ENCODE measurements at places on chromosomes 12 and 14.
A peak's percentile ranks its signal among the peaks of the same experiment; 100 is the strongest.

DNA sequence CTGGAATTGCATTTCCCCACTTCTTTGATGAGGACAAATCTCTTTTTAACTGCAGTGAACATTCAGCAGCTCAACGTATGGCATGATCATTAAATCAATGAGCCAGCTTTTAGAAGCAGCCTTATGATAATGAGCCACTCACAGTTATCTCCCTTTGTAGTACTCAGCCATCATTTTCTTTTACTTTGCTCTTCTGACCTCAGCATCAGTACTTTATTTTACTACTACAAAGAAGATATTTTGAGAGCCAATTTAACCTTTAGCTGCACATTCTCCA lies 250.0 kb upstream of the CLEC14A start:
- DNase-seq, result no peak

- DNase-seq, result no peak
Measured at GRCh38 chr14:50823762-50824636, 7.0 kb downstream of the NIN start.

GRCh38 chr12:52907092-52907810 lies 2.4 kb upstream of the KRT8 start:
- peak; percentile 80 for DNase-seq

DNA sequence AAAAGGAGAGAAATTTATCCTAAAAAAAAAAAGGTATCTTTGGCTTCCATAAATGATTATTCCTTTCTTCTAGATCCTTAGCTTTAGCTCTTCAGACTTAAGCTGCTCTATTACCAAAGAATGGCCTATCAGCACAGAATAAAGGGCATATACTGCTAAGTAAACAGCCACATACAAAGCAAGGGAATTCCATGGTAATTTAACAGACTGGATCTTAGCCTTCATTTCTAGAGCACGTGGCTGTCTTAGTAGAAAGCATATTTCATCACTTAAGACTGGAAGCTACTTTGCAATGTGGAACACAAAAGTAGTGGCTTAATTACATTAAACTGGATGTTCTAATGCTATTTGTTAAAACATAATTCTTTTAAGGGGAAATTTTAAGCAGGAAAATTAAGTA lies 23.1 kb downstream of the TMED10 start:
- DNase-seq, result no peak

DNA sequence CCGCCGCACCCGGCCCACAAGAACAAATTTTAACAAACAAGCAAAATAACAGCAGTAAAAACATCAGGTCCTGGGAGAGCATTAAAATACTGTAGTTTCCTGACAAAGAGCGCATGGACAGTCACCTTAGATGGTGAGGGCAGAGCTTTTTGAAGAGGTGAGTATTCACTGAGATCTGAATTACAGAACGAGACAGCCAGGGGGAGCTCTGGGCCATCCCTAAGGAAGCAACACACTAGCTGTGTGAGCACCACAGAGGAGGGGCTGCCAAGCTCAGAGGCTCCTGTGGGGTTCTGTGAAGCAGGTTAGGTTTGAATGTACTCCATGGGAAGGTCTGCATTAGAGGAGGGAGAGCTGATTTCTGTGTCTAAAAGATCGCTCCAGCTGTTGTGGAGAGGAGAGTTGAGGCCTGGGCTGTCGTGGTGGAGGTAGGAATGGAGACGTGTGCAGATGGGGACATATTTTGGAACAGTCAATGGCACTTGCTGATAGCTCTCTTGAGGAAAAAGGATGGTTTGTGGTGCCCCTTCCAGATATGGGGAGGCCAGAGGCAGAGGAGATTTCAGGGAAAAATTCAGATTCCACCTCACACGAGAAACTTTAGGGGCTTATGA lies 72.9 kb downstream of the TRAFD1 start:
- peak; percentile 4 for DNase-seq

GRCh38 chr14:103697206-103697602 lies 18.0 kb downstream of the XRCC3 start:
- DNase-seq, result no peak

- DNase-seq, result no peak
Measured at GRCh38 chr12:12563290-12563928, 746 bp upstream of the DUSP16 start.

Measured in LNCaP clone FGC (cell line).